ENCODE measurements at places on chromosomes 13 and 19.

DNA sequence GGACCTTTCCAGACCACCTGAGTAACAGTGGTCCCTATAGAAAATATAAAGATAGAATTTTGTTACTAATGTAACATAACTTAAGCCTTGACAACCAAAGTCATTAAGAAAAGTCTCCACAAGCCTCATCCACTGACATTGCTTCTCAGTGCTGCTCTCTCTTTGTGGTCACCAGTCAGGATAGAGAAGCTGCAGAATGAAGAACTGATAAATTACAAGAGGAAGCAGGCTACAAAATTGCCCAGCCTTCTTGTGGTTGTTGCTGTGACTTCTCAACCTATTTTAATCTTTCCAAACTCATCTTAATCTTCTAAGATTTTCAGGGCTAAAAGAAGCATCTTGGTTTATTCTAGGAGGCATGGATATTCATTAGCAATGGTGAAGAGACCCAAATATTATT is 343.8 kb downstream of the MZT1 start:
- no peak for DNase-seq

- no peak for DNase-seq
These were observed 408.2 kb downstream of the COG6 start for GRCh38 chr13:40063703-40064102.

GRCh38 chr19:38554676-38555141 is 63.0 kb downstream of the MAP4K1 start:
- DNase-seq = no peak

DNA sequence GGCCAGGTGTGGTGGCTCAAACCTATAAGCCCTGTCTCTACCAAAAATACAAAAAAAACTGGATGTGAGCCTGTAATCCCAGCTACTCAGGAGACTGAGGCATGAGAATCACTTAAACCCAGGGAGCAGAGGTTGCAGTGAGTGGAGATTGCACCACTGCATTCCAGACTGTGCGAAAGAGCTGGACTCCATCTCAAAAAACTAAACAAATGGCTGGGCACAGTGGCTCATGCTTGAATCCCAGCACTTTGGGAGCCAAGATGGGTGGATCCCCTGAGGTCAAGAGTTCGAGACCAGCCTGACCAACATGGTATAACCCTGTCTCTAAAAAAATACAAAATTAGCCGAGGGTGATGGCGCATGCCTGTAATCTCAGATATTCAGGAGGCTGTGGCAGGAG is 34.9 kb upstream of the ZNF83 start:
- DNase-seq = no peak

GRCh38 chr13:76286178-76286577 is 600.0 kb downstream of the KCTD12 start:
- DNase-seq = peak; percentile 78

DNA sequence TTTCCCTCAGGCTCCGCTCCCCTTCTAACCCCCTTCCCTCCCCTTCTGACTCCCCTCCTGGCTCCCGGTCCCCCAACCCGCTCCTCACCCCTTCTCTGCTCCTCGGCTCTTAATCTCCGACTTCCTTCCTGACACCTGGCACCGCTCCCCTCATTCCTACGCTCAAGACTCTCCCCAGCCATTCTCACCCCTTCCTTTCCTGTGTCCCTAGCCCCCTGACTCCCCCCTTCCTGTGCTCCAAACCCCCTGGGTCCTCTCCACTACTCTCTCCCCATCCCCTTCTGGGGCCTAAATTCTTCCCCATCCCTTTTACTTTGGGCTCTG is 658 bp downstream of the CLPP start:
- DNase-seq = peak; percentile 10

DNA sequence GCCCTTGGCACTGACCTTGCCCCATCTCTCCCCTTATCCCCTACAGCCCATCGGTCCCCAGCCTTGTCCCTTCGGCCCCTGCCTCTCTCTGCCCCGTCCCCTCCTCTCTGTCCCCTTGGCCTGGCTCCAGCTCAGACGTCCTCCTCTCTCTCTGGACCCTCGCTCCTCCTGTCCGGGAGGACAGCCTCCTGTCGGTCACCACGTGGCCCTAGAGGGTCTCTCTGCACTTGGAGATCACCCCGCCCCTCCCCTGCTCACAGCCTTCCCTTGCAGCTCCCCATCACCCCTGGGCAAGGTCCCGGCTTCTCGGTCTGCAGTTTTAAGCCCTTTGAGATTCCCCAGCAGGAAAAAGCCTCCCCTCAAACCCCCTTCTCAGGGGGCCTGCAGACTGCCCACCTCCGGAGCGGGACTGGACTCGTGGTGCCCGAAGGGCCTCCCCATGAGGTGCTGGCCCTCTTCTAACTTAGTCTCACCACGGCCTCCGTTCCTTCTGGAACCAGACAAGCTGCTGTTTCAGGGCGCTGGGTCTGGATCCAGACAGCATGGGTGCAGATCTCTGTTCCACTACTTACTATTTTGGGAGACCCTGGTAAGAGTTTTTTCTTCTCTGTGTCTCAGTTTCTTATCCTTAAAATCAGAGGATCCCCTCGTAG is 3.3 kb upstream of the KLK15 start:
- no peak for DNase-seq

GRCh38 chr13:99829161-99829560 is 142.4 kb downstream of the ZIC5 start:
- DNase-seq = no peak

DNA sequence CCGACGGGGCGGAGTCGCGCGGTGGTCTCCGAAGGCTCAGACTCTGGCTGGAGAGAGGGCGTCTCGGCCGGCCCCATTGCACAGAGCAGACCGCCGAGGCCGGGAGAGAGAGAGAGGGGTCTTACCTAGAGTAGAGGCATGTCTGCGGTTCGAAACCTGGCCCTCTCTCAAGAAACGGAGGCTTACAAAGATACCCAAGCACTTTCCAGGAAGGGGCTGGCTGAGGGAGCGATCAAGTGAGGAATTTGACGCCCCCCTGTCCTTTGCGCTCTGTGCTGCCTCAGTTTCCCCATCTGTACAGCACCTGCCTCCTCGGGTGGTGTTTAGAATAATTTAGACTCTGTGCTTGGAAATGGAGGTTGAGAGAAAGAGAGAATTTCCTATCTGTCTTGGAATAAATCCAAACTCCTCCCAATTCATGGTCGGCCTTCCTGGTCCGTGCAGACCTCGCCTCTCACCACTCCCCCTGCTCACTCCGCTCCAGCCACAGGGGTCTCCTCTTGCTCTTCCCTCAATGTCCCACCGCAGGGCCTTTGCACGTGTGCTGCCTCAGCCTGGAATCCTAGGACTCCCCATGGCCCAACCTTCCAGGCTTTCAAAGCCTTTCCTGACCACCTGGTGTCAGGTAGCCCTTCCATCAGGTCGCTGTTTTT is 658 bp upstream of the ISOC2 start:
- peak; percentile 35 for DNase-seq
